ENCODE measurements at places on chromosomes 13 and 19.

DNA sequence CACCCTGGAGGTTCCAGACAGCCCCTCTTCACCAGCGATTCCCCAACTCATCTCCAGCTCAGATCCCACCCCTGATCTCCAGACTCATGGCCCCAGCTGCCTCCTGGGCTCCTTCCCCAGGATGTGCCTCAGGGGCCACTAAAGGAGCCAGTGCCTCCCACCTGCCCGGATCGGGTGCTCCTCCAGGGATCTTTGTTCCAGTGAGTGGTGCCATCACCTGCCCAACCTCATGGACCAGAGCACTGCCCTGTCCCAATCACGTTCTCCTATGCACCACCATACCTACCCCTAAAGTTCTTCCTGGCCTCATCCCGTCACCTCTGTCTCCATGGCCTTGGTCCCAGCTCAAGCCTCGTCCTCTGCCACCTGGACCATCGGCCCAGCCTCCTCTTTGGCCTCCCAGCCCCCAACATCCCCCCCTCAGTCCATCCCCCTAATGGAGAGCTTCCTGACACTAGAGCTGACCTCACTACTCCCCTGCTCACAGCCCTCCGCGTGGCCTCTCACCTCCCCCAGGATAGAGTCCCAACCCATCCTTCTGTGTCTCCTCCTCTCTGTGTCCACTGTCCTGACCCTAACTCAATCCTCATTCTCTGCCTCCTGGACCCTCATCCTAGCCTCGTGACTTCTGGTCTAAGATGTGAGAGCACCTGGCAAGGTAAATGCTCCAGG lies 8.8 kb upstream of the GARIN5A start:
- no peak for DNase-seq

- DNase-seq = no peak
Measured at GRCh38 chr13:67273001-67273400, 42.9 kb upstream of the PCDH9 start.

DNA sequence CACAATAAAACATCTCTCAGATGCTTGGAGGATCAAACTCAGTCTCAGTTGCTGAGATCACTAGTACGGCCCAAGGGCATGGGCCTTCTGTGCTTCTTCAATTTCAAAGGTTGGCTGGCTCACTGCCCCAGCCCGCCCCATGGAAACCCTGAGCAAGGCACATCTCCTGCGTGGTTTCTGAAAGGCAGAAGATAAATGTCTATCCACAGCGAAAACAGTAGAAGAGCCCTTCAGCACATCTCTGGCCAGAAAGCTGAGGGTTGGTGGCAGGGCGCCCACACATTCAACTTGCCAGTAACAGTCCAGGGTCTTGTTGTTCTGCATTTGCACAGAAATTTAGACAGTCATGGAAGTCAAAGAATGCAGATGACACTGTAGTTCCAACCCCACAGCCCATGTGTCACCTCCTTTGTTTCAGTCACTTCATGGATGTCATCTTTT lies 24.0 kb upstream of the KATNAL1 start:
- DNase-seq = no peak

DNA sequence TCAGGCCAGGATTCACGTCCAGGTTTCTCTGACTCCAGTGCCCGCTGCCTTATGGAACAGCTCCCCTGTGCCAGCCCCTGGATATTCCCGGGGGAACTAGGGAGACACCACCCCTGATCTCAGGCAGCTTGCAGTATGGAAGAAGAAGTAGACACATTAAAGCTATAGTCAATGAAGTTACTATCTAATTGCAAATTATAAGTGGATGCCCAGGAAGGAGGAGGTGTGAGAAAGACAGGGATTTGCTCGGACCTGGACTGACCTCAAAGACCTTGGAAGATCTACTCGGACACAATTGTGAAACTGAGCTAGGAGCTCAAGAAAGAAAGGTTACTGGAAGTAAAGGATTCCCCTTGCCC lies 10.4 kb downstream of the SIGLEC11 start:
- DNase-seq = no peak

DNA sequence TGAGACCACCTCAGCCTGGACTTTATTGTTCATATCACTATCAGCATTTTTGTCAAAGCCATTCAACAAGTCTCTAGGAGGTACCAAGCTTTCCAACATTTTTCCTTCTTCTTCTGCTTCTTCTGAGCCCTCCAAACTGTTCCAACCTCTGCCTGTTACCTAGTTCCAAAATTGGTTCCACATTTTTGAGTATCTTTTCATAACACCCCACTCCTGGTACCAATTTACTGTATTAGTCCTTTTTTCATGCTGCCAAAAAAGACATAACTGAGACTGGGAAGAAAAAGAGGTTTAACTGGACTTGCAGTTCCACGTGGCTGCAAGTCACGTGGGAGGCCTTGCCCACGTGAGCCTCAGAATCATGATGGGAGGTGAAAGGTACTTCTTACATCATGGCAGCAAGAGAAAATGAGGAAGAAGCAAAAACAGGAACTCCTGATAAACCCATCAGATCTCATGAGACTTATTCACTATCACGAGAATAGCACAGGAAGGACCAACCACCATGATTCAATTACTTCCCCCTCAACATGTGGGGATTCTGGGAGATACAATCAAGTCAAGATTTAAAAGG lies 215.1 kb downstream of the PCDH17 start:
- DNase-seq = no peak

GRCh38 chr13:42355491-42356183 lies 83.7 kb downstream of the AKAP11 start:
- no peak for DNase-seq

GRCh38 chr19:40229484-40229883 lies 3.0 kb upstream of the CCNP start:
- no peak for DNase-seq

- no peak for DNase-seq
Measured at GRCh38 chr13:58955546-58956385, 1208.0 kb downstream of the DIAPH3 start.

DNA sequence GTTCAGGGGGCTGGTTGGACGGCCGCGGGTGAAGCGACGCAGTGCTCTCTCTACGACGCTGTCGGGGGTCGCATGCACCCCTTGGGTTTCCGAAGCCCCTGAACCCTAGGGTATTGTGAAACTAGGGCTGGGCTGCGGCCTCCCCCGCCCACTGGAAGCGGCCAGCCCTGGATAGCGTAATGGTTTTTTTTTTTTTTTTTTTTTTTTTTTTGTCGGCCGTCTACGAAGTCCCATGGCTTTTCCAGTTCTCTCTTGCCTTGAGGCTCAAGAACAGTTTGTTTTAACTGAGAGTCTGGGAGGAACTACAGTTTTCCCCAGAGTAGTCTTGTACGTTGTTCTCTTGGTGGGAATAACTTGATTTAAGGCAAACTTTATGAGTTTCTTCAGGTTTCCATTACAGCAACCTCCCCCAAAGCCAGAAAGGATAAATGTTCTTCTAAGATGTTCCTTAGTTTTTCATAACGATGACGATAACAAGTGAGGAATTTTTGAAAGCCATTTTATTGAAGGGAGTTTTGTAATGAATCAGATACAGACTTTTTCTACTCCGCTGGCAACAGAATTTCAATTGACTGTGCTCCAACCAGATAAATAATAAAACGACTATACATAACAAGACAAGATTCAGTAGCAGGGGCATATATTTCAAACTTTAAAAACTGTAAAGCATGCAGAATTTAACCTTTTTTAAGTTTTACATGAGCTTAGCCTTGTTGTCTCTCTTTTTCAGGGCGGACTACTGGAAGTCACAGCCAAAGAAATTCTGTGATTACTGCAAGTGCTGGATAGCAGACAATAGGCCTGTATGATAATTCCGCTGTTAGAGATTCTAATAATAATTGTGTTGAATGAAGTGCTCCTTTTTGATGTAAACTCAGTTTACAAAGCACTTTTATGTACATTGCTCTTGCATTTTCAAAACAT lies 867 bp downstream of the WBP4 start:
- DNase-seq = peak; percentile 28

- DNase-seq = no peak
Measured at GRCh38 chr19:31498781-31499180, 149.5 kb upstream of the TSHZ3 start.

GRCh38 chr19:17920527-17920926 lies 12.3 kb upstream of the CCDC124 start:
- DNase-seq = no peak

DNA sequence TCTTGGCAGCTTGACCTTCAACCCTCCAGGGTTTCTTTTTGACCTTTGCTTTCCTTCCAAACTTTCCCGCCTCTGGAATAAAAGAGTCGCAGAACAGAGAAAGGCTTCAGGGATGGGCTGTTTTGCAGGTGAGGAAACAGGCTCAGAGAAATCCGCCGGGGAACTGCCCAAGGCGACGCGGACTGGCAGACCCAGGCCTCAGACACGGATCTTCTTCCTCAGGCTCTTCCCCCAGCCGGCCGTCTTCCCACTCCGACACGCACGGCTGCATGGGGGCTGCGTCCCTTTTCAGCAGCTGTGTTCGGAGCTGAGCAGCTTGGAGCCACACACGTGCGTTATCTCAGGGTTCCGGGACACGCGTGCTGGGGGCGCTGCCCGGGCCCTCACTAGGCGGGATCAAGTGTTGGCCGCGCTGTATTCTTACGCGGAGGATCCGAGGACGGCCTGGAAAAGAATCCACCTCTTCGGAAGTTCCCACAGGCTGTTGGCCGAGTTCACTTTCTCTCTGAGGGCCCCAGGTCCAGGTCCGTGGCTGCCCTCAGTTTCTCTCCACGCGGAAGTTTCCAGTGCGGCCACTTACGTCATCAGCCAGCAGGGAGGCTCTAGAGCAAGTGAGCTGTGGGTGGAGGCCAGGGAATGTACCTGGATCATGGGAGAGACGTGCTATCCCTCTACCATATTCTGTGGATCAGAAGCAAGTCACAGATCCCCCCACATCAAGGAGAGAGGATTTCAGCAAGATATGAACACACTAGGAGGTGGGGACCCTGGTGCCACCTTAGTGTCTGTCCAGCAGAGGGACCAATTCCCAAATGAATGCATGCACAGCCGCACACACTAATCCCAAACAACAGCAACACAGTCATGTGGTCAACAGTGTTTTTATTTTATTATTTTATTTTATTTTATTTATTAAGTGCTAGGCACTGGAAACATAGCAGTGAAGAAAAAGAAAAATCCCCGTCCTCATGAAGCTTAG lies 100.4 kb downstream of the ING1 start:
- DNase-seq = peak; percentile 11

DNA sequence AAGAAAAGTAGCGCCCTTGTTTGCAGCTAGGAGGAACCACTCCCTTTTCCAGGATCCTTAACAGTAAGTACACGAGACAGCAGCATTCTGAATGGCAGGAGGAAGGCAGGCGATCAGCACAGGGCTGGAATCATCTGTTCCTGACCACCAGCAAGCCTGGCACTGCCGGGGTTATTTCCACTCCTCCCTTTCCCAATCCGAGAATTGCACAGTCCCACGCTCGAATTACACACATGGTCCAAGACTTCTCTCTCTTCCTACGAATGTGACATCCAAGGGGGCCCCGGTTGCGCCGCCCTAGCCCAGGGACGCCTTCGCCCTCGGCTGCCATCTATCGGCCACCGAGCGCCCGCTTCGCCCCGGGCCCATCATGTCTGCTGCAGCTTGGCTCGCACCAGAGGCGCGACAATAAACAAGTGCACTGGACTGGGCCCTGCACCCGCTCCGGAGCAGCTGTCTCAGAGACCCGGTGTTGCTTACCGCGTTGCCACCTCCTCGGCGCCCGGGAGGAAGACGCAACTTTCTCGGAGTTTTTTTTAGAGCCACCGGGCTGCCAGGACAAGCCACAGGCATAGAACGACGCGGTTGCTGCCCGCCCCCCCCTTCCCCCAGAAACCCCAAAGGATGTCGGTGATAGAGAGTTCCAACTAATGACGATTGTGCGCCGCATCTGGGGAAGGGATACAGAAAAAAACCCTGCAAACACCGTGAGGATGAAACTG lies at the start of gene SLITRK5:
Gene SLITRK5, plus strand, starts transcription at position 341 of the 722 bp plus-strand sequence. CDS start 4,018 bp downstream, outside the sequence.
- peak; percentile 50 for DNase-seq

DNA sequence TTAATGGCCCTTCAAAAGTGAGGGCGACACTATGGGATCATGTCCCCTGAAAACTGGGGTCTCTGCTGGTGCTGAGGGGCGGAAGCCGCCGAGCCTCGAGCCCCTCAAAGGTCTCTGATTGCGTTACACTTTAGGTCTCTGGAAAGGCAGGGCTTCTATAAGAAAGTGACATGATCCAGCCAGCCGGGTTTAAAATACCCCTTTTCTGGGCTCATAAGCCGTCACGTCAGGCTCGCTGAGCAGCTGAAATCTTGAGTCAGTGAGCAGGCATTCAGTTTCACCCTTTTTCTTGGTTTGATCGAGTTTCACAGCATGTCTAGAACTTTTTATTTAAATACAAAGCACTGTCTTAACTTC lies 600 bp upstream of the HMGB1 start:
- no peak for DNase-seq

All from HTR-8/SVneo (cell line).